ENCODE measurements at places on chromosomes 16 and 17.

DNA sequence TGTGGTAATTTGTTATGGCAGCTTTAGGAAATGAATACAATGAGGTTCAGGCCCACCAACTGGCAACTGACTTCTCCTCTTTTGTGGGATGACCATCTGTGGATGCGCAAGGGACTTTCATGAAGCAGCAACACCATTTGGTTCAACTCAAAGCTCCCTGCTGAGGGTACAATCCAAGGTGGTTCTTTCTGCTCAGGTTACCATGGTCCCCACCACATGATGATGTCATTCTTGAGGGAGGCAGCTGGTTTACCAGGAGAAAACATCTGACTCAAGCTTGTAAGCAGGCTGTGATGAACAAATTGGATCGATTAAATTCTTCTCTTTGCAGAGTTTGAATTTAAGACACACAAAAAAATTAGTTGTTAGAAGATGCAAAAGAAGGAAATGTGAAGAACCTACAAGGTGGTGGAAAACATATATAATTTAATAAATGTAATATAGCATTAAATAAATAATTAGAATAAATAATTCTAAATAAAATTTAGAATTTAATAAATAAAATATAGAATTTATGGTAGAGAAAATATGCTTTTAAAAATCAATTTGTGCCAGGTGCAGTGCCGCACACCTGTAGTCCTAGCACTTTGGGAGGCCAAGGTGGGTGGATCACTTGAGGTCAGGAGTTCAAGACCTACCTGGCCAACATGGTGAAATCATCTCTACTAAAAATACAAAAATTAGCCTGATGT lies 67.6 kb upstream of the ANKFN1 start:
- no peak for DNase-seq

DNA sequence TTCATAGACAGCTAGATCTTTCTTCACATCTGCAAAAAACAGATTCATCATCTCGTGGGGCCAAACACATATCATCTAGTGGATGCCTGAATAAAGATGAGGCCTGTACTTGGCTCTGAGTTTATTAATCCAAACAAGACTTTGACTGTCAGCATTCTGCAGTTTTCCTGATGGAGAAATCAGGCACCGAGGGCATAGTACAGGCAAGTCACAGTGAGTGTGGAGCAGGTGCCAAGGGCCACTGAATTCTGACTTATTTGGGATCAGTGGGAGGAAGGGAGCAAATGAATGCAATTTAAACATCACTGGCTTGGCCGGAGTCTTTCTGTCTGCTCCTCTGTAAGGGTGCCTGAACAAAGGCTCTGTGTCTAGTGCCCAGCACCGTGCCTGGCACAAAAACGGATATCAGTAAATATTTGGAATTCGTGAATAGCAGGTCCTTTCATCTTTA lies 975 bp downstream of the CFAP20 start:
- peak; percentile 59 for DNase-seq

DNA sequence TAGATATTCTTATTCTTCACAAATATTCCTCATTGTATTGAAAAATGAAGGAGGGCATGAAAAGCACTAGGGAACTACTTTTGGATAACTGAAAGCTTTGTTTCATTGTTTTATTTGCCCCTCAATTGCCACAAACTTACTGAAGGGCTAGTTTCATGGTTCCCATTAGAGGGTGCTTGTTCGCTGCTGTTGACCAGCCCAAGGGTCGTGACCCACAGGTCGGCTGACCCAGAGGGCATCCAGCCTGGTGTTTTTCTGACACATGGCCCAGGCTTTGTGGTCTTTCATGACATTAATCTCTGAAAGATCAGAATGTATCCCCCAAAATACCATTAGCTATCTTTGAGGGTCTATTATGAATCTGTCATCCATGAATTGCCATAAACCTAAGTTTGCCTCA lies 30.0 kb downstream of the DGKE start:
- DNase-seq = no peak

- peak; percentile 15 for DNase-seq
Observed at GRCh38 chr17:70407506-70407905, 238.2 kb downstream of the KCNJ2 start.

DNA sequence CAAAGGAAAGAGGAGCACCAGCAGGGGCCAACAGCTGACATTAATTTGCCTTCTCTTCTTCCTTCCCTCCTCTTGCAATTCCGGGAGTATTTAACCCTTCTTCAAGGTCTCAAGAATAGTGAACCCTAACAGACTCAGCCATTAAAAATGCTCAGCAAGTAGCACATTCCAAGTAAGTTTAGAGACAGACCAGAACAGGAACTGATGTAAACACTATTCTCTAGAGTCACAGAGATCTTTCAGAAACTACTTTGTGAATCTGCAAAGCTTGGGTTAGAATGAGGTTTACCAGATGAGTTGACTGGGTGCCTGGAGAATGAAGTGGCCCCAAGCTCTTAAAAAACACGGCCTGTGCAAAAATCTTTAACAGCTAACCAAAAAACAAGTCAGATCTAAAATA lies 50.9 kb downstream of the TEX2 start:
- DNase-seq = peak; percentile 41

- DNase-seq = no peak
Observed at GRCh38 chr17:82753201-82753464, 1.3 kb downstream of the TBCD start.

DNA sequence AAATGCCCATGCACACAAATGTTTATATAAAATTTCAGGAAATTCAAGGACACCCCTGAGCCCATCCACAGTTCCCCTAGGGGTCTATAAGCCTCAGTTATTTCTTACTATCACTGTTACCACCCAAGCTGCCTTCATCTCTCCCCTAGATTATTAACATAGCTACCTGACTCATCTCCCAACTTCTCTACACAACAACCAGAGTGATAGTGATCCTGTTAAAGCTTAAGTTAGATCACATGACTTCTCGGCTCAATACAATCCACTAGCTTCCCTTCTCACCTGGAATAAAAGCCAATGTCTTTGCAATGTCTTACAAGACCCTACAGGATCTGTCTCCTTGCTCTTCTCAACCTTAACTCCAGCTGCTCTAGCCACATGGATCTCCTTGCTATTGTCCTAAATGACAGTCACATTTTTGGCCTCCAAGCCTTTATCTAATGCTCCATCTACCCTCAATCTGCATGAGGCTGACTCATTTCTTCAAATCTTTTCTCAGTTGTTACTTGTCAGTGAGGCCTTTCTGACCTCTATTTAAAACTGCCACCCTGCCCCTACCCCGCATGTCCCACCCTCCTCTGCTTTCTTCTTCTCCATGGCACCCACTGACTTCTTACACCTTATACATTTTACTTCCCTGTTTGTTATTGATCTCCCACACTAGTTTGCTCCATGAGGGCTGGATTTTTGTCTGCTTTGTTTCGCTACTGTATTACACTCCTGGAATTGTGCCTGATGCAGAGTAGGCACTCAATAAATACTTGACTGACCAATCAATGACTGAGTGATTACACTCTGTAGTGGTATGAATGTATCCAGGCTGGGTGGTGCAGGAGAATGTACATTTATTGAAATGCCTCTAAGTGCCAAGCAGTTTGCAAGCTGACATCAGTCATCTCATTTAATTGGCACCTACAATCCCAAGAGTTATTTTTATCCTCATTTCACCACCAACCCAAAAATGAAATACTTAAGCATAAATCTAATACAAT lies 5.2 kb upstream of the LIG3 start:
- DNase-seq = no peak

DNA sequence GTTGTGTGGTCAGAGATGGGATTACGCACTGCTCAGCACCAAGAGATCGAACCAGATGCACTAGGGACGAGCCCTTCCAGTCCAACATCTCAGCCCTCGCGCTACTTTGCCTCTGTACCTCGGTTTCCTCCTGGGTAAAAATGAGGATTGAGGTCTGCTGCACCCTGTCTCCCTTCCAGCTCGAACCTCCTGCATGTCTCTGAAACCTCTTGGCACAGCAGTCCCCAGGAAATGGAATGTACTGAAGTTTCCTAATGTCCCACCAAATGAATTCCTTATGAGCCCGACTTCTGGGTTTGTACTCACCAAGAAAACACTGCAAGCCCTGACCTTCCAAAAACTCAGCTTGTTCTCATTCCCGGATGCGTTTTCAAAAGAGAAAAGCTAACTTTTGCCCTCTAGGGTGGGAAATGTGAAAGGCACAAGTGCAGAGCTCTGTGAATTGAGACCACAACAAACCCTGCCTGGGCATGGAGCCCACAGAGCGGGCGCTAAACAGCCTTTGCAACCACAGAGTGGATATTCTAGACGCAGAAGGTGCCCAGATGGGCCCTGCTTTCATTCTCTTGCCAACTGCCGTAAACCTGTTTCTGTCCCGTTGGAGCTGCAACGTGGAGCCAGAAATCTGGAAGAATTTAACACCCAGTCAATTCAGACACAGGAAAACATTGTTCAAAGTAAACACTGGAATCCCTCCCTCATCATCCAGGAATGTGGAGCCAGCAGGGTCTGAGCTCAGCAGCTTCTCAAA lies 10.3 kb downstream of the CDRT4 start:
- peak; percentile 98 for DNase-seq

- DNase-seq = no peak
Observed at GRCh38 chr17:31595666-31596381, 204.3 kb downstream of the RAB11FIP4 start.

GRCh38 chr17:74608511-74608910 lies 15.0 kb downstream of the CD300E start:
- no peak for DNase-seq

DNA sequence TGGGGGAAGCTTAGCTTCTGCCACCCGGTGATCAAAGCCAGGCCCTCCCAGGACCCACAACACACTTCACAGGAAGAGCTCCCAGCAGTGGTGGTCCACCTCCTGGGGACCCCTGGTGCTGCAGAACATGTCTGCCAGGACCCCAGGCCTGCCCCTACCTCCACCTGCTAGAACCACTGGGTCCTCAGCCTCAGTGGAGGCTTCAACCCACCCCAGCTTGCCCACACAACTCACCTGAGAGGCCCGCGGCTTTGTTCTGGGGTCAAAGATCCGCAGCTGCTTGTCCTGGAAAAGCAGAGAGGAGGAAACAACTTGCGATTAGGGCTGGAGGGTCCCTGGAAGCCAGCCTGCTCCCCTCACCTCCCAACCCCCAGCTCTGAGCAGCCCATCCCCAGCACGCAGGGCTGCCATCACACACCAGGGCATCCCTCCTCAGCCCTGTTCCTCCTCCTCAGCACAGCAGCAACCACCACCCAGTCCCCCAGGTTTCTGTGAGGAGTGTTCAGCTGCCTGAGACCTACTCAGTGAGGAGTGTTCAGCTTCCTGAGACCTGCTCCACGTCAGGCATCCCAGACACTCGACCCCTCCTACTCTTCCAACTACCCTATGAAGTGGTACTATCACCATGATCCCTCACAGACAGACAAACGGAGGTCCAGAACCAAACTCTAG lies 21.2 kb downstream of the CORO7 start:
- no peak for DNase-seq

GRCh38 chr17:67157732-67158639 lies 87.0 kb downstream of the HELZ start:
- peak; percentile 54 for DNase-seq

GRCh38 chr17:45129426-45129939 lies 2.8 kb downstream of the PLCD3 start:
- DNase-seq = peak; percentile 54
